ENCODE measurements at places on chromosomes 2 and 18. TPM values are rescaled to one million over a fixed set of nuclear protein-coding genes. Genes with fewer than 3 reads are reported as not detected.

Gene TTC32
- 7.8 TPM for total RNA-seq

Gene PTPRN
- not detected for total RNA-seq

Gene FHOD3
- total RNA-seq, result 3.0 TPM

Gene STEAP3
- 11.6 TPM for total RNA-seq

Gene LHCGR
- total RNA-seq, result not detected

Gene NFATC1
- 1.8 TPM for total RNA-seq

Gene CWC22
- 11.1 TPM for total RNA-seq

Gene DHX57
- 9.0 TPM for total RNA-seq

DNA sequence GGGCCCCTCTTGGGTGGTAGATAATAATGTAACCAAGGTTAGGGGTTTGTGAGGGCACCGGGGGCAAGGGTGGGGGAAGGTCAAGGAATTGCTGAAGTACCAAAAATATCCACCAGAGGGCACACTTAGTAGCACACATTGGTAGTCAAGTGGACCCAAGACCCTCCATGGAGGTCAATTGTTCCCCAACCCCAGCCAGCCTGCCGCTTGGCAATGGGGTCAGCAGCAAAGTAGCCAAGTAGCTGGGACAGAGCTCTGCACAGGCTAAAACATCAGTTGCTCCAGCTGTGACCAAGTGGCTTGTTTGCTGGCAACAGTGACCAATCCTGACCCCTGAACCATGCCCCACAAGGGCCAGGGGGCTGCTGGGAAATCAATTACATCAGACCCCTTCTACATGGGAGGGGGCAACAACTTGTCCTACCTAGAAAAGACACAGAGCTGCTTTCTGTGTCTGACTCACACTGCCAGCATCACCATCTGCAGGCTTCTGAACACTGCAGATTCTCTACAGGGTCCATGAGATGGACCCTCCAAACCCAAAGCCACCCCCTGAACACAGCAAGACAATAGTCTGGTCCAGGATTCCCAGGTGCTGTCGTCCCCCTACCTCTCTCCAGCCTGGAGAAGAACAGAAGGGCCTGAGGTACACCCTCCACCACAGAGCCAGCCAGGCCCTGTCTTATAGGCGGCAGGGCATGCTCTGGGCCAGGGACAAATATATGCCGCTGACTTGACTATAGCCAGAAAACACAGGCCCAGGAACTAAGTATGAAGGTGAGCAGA is 76.0 kb downstream of the EMX1 start:
- ATAC-seq, result no peak

DNA sequence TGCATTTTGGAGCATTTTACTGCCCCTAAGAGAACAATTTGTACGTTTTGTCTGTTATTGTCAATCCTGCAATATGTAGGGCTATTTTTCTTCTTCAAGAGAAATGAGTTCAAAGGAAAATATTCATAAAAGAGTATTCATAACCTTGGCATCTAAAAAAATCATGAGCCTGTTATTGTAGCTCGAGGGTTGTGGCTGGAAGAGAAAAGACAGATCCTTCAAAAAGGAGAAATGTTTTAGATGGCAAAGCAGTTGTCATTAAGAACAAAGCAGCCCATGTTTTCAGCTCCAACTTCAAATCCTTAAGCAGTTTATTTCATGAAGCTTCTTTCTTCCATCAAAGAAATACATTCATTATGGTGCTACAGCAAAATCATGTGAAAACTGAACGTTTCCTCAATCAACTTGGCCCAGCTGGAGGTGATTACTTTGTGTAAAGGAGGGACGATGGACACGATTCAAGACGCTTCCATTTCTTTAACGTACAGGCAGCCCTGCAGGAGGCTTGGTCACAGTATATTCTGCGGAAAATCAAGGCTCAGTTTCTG is 31.4 kb downstream of the QPCT start:
- no peak for ATAC-seq

- no peak for ATAC-seq
Measured at GRCh38 chr18:28411806-28412205, 234.9 kb upstream of the CDH2 start.

DNA sequence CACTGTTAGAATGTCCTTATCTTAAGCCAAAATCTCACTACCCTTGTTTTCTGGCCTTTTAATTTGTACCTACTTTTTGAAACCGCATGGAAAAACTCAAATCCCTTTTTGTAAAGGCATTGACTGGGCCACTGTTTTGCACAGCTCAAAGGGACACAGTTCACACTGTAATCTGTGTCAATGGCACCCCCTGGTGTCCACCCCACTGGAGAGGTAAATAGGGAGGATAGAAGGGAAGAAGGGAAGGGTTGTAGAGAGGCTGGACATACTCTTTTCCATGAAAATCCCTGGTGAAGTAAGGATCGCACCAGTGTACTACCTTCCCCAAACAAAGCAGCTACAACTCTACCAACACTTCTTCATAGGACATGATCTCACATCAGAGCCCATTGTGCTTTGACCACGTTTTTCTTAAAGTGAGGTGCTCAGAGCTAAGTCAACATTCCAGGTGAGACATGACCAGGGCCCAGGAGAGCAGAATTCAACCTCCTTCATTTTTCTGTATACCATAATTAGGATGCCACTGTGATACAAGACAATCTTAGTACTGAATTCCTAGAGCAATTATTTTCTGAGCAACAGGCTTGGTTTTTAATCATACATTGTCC is 92.4 kb upstream of the RMDN2 start:
- peak; percentile 91 for ATAC-seq

DNA sequence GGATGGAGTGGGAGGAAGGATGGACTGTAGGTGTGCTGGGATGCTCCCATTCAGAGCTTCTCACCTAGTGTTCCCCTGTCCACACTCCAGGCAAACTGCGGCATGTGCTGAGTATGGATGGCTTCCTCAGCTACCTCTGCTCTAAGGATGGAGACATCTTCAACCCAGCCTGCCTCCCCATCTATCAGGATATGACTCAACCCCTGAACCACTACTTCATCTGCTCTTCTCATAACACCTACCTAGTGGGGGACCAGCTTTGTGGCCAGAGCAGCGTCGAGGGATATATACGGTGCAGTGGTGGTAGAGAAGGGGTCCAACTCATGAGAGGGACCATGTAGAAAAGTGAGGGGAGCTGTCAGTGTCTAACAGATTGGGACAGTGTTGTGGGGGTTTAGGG is 20.2 kb downstream of the PLCD4 start:
- no peak for ATAC-seq

- ATAC-seq, result no peak
Measured at GRCh38 chr2:200590090-200590489, 4.3 kb downstream of the AOX1 start.

DNA sequence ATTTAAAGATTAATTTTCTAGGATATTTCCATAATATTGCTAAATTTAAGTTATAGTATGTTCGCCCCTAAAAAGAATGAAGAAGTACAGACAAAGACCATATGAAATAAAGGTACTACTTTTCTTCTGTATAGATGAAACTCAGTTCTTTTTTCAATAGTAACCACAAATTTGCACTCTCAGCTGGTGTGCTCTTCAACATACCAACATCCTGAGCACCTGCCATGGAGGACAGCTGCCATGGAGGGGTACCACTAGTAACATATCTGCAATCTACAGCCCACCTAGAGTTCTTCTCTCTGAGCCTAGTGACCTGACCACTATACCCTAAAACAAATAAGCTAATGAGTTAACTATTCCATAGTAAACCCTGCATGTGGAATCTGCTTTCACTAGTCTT is 36.8 kb upstream of the ERCC3 start:
- ATAC-seq, result no peak

- ATAC-seq, result peak; percentile 56
Measured at GRCh38 chr2:85601771-85602475, 575 bp downstream of the TMEM150A start.

GRCh38 chr2:196131949-196132925 is 39.1 kb downstream of the STK17B start:
- no peak for ATAC-seq

- no peak for ATAC-seq
Measured at GRCh38 chr2:170743530-170744239, 26.5 kb upstream of the ERICH2 start.

DNA sequence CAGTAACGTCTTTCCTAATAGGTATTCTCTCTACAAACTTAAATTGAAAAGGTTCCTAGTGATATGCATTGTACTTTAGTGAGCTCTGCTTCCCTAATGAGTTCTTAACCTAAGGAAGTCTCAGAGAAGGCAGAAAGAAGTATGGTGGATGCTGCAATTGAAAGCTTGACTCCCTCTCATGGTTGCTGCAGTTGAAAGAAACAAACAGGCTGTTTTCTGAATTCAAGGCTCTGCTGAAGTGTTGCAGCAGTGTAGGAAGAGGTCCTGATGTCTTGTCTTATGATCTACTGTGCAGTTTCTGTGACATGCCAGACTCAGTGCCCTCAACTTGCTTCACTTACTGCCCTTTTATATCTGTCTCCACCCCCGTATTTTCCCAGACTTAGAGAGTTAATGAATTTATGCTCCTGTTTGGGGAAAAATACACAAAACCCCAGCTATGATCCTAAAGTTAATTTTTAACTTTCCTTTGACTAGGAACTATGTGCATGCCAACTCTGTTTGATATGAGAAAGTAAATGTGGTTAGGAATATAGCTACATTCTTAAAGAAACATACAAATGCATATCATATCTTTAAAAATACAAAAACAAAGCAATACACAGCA is 655.3 kb upstream of the FAM98A start:
- no peak for ATAC-seq

- ATAC-seq, result peak; percentile 73
Measured at GRCh38 chr2:158894078-158894477, 74.4 kb upstream of the TANC1 start.

GRCh38 chr2:72155737-72156136 is 8.1 kb upstream of the CYP26B1 start:
- no peak for ATAC-seq

DNA sequence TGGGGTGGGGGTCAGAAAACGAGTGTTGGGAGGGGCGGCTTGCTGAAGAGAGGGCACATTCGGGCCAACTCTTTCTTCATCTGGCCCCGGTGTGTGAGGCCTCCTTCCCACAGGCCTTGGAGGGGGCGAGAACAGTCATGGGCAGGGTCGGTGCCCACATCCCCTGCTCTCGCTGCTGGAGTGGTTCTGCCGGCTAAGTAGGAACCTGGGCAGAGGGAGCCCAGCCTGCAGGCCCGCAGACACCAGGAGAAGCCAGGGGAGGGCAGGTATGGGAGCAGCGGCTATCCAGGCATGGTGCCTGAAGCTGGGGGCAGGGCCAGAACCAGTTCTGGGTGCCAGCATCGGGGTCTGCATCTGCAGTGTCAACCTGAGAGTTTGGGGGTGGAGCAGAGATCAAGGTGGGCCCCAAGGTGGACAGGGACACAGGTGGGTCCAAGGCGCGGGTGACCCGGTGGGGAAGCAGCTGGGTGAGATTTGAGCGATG is 46.6 kb upstream of the HPCAL1 start:
- no peak for ATAC-seq

- no peak for ATAC-seq
Measured at GRCh38 chr2:179444056-179444455, 179.4 kb upstream of the SESTD1 start.

GRCh38 chr18:74773171-74773624 is 175.5 kb downstream of the ZNF407 start:
- ATAC-seq, result no peak

DNA sequence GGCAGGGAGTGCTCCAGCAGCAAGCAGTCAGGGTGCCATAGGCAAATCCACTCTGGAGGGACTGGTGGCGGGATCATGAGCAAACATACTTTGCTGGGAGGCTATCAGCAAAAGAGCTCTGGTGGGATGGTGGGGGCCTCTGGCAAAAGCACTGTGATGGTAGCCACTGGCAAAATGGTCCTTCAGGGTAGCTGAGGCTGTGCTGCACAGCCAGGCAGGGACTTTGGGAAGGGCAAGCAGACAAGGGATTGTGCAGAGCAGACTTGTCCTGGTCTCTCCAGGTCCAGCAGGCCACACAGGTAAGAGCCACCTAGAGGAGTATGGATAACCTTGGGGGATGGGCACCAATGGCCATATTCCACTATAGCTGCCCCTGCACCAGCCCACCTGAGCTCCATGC is 129.4 kb upstream of the OTOS start:
- ATAC-seq, result no peak

GRCh38 chr2:27723372-27724144 is 48.0 kb upstream of the MRPL33 start:
- ATAC-seq, result peak; percentile 59

GRCh38 chr2:134665727-134666506 is 52.9 kb downstream of the TMEM163 start:
- ATAC-seq, result no peak

DNA sequence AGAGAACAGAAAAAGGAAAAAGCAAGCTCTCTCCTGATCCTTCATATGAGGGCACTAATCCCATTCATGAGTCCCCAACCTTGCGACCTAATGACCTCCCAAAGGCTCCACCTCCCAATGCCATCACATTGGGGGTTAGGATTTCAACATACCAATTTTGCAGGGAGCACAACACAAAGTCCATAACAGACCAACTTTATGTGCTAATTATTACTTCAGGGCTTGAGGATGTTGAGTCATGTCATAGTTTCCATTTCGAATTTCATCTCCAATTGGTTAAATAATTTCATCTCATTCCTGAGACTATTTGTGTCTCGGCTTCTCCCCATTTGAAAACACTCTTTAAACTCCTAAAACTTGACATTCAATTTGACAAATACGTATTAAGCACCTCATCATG is 69.9 kb upstream of the KLF7 start:
- ATAC-seq, result no peak

- no peak for ATAC-seq
Measured at GRCh38 chr2:189015359-189015758, 41.2 kb downstream of the COL3A1 start.

DNA sequence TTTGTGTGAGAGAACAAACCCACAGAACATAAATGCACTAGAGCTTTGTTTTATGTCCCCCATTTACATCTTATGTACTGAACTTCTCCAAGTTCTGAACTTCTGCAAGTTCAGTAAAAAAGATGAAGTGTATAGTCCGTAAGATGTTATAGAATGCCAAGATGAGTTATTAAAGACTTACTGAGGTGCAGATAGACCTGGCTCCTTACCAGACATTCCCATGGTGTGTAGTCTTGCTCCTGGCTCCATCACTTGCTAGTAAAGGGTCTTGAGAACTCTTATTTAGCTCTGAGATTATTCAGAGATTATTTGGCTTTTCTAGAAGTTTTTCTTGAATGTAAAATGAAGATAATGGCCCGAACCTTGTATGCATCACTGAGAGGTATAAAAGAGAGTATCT is 16.8 kb downstream of the GULP1 start:
- no peak for ATAC-seq

- ATAC-seq, result no peak
Measured at GRCh38 chr2:10339647-10340592, 37.2 kb downstream of the HPCAL1 start.

GRCh38 chr18:7464245-7464966 is 102.7 kb upstream of the PTPRM start:
- ATAC-seq, result no peak

DNA sequence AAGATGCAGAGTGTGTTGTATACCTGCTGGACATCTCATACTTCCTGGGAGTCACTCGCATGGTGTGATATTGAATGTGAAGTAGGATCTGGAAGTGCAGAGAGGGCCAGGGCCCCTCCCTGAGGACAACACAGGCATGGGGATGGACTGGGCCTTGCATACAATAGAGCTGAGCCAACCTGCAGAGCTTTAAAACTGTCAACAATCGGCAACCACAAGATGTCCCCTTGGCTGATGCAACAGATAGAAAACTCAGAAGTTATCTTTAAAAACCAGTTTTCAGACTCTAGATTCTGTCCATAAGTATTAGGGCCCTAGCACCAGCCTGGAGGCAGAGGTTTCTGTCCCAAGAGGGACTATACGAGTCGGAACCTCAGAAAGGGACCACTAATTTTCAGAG is 19.7 kb downstream of the EVA1A start:
- no peak for ATAC-seq

- no peak for ATAC-seq
Measured at GRCh38 chr2:43443282-43443681, 152.6 kb downstream of the THADA start.
